ENCODE measurements at places on chromosomes 7 and 10.

DNA sequence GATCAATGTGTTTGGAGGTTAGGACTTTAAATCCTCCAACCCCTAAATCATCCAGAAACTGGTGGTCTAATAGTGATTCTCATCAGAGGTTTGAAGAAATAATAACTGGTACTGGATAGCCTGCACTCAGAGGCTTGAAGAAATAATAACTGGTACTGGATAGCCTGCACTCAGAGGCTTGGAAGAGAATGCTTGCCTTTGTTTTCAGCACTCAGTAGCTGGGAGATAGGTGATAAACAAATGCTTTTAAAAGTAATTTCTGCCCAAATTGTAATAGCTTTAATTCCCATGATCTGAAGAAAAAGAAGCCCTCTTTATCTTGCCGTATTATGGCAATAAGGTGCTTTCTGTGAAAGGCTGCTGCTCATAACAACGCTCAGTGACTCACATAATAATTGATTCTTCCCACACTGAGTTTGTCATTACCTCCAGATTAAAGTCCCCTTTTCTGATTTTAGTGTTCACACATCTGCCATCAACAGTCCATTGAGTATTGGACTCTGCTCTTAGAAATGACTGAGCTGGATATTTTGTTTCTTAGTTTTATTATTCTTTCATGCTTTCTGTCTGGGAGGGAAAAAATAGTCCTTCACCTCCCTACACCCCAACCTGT is 112.3 kb upstream of the PHYHIPL start:
- DNase-seq = no peak

DNA sequence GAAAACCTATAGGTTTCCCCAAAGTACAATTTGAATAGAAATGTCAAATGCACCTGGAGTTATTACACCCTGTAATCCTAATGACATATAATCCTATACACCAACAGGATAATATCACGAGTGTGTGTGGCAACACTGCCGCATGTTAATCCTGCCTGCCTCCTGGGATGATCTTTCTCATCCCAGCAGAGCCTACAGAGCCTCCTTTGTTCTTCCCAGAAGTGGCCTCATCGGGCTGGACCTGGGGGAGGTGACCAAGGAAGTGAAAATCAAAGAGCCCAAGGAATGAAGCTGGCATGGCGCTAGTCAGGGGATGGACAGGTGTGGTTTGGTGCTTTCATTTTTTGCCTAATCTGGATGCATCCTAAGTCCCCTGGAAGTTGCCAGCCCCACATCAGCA is 29.5 kb upstream of the LEP start:
- DNase-seq = no peak

- no peak for DNase-seq
These were observed 29.3 kb downstream of the SPAG6 start for GRCh38 chr10:22374489-22375126.

DNA sequence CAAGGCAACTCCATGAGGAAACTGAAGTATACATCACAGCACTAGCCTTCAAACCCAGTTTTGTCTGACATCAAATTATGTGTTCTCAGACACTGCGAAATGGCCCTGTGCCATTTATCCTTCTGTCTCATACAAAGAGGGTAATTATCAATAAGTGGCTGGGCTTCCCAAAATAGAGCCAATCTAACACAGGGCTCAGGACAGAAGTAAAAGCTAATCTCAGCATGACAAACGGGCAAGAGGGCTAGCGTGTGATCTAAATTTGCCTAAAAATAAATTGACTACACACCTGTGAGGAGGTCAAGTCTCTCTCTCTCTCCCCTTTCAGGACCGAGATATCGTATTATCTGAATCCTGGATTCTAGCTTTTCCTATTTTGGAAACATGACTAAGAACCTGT is 67.2 kb downstream of the DGKB start:
- DNase-seq = no peak

DNA sequence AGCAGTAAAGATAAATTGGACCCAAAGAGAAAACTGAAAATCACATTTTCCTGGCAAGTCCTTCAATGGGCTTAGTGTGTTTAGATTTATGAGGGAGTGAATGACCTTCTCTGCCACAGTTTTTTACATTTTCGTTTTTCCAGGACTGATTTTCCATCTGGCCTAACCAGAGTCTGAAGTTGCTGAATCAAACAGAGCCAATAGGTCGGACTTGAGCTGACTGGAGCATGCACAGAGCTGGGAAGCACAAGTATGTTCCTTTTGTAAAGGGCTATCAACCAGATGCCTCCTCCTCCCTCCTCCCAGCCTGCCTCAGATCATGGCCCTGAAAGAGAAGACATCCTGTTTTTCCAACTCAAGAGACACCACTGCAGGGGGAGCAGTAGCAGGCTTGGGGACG is 126.0 kb upstream of the ANKRD1 start:
- no peak for DNase-seq
